GM23248 (cell line): ENCODE measurements at places on chromosomes 6 and 20. TPM values are rescaled to one million over a fixed set of nuclear protein-coding genes. Genes with fewer than 3 reads are reported as not detected.

The VIP gene
- total RNA-seq, result 0.32 TPM in 1 of 2 replicates, not detected in the other

The TSHZ2 gene
- 13.4 and 18.5 TPM in 2 replicates for total RNA-seq

The WFDC10B gene
- not detected in 2 replicates for total RNA-seq

The HLA-DRA gene
- total RNA-seq, result 0.89 TPM in 1 of 2 replicates, not detected in the other

The RHAG gene
- not detected in 2 replicates for total RNA-seq

The MATN4 gene
- not detected in 2 replicates for total RNA-seq

The BMP2 gene
- total RNA-seq, result 0.38 and 0.76 TPM in 2 replicates

DNA sequence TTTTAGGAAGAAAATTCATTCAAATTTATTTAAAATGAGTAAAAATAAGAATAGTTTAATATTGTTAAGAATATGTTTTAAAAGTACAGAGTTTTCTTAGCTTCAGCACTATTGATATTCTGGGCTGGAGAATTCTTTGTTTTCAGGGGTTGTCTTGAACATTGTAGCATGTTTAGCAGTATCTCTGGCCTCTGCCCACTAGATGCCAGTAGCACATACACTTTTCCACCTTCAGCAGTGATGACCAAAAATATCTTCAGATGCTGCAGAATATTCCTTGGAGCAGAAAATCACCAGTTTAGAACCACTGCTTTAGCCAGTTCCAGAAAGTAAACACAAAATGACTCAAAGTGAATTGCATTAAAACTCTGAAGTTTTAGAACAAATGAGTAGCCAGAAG, 19.4 kb upstream of the SDHAF4 start:
- no peaks in the 10 kb centered on the region for H3K36me3 ChIP-seq
- peak; percentile 49 for DNase-seq
- no peak overlapping the region for H3K4me3 ChIP-seq
- no peaks in the 10 kb centered on the region for H3K4me1 ChIP-seq

- H3K27ac ChIP-seq, result no peak overlapping the region
- DNase-seq, result no peak
- H3K27me3 ChIP-seq, result no peaks in the 10 kb centered on the region
- no peaks in the 10 kb centered on the region for H3K36me3 ChIP-seq
Measured at GRCh38 chr6:157758516-157759023, 64.5 kb upstream of the SNX9 start.

DNA sequence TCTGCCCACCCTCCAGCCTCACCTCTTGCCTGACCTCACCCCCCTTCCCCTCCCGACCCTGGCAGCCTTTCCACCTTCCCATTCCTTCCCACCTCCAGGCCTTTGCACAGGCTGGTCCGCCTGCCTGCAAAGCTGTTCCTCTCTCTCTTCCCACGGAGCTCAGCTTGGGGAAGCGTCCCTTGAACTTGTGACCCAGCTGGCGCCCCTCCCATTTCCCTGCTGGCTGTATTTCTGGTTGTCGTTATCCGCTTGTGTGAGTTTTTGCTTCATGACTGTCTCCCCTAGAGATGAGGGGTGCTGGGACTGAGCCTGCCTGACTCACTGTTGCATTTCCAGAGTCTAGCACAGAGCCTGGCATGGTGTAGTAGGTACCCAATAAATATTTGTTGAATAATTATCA, 32.5 kb downstream of the VSTM2L start:
- no peak for DNase-seq
- H3K27me3 ChIP-seq, result no peaks in the 10 kb centered on the region
- no peaks in the 10 kb centered on the region for H3K4me1 ChIP-seq
- H3K4me3 ChIP-seq, result no peak overlapping the region
- H3K36me3 ChIP-seq, result no peaks in the 10 kb centered on the region

- H3K4me3 ChIP-seq, result no peak overlapping the region
- DNase-seq, result no peak
- no peak overlapping the region for H3K27ac ChIP-seq
- H3K36me3 ChIP-seq, result no peaks in the 10 kb centered on the region
- no peaks in the 10 kb centered on the region for H3K4me1 ChIP-seq
- H3K27me3 ChIP-seq, result no peaks in the 10 kb centered on the region
Measured at GRCh38 chr6:166942393-166943168, 13.8 kb downstream of the RNASET2 start.

GRCh38 chr6:160297310-160297709, 38.7 kb upstream of the SLC22A2 start:
- no peaks in the 10 kb centered on the region for H3K4me1 ChIP-seq
- no peak for DNase-seq
- H3K36me3 ChIP-seq, result no peaks in the 10 kb centered on the region
- no peaks in the 10 kb centered on the region for H3K27me3 ChIP-seq
- no peak overlapping the region for H3K4me3 ChIP-seq
- H3K27ac ChIP-seq, result no peak overlapping the region

- no peaks in the 10 kb centered on the region for H3K4me1 ChIP-seq
- H3K36me3 ChIP-seq, result no peaks in the 10 kb centered on the region
- H3K27me3 ChIP-seq, result peaks cover 25% of the 10 kb centered on the region
- H3K4me3 ChIP-seq, result no peak overlapping the region
Measured at GRCh38 chr6:114339706-114340105, 3.1 kb downstream of the HS3ST5 start.

GRCh38 chr6:41712651-41713103, 22.7 kb downstream of the TFEB start:
- H3K27ac ChIP-seq, result no peak overlapping the region
- DNase-seq, result peak; percentile 47
- no peak overlapping the region for H3K4me3 ChIP-seq
- H3K27me3 ChIP-seq, result no peaks in the 10 kb centered on the region

DNA sequence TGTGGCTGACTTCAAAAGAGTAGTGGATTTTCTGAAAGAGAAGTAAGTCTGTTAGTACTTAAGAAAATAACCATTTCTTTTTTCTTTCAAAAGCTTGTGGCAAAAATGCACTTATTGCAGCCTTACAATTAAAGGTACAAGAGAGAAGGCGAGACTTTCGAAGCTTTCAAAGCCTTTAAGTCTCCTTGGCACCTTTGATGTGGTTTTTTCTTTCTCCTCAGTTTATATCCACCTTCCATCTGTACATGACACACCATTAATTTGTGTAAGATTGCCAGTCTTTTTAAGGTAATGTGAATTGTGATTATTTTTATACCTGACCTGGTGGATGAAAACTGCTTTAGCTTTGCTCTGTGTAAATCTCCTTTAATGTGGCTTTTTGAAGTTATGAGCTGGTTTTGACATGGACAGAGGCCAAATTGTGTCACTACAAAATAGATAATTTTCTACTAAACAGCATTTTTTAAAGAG, 466.1 kb downstream of the CDKAL1 start:
- no peaks in the 10 kb centered on the region for H3K27me3 ChIP-seq
- H3K36me3 ChIP-seq, result no peaks in the 10 kb centered on the region
- H3K4me3 ChIP-seq, result no peak overlapping the region
- H3K4me1 ChIP-seq, result peaks cover 20% of the 10 kb centered on the region
- H3K27ac ChIP-seq, result no peak overlapping the region

- DNase-seq, result no peak
- no peaks in the 10 kb centered on the region for H3K36me3 ChIP-seq
- no peaks in the 10 kb centered on the region for H3K27me3 ChIP-seq
- no peak overlapping the region for H3K4me3 ChIP-seq
- no peak overlapping the region for H3K27ac ChIP-seq
- peaks cover 4% of the 10 kb centered on the region; the same call in 1 of the 2 replicates for H3K4me1 ChIP-seq
Measured at GRCh38 chr20:16351415-16351814, 221.8 kb downstream of the KIF16B start.

GRCh38 chr20:528923-529604, 14.5 kb downstream of the CSNK2A1 start:
- peak; percentile 92 for DNase-seq
- H3K4me3 ChIP-seq, result no peak overlapping the region
- peaks cover 19% of the 10 kb centered on the region for H3K36me3 ChIP-seq
- no peaks in the 10 kb centered on the region for H3K27me3 ChIP-seq

DNA sequence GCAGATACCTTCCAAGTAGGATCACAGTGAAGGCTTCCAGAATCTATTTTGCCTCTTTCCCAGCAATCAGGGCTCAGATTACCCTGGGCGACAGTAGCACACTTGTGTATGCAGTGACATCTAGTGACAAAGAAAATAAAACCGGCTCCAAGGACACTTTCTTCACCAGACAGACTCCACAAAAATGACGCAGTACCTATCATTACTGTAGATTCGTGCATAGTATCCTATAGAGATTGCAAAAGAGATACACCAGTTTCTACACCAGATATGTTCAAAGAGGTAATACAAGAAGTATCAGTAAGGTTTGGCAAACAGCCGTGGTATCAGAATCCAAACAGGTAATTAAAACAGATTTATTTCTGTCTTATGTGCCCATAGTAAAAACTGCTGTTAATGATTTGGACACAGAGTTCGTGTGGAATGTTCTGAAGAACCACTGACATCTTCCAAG, 600.4 kb upstream of the JAG1 start:
- H3K27ac ChIP-seq, result no peak overlapping the region
- no peak overlapping the region for H3K4me3 ChIP-seq
- DNase-seq, result peak; percentile 74
- no peaks in the 10 kb centered on the region for H3K4me1 ChIP-seq

- H3K4me3 ChIP-seq, result no peak overlapping the region
- no peak overlapping the region for H3K27ac ChIP-seq
- no peak for DNase-seq
- peaks cover 10% of the 10 kb centered on the region; the same call in 1 of the 2 replicates for H3K4me1 ChIP-seq
- no peaks in the 10 kb centered on the region for H3K36me3 ChIP-seq
Measured at GRCh38 chr6:40754461-40755045, 167.4 kb upstream of the LRFN2 start.

DNA sequence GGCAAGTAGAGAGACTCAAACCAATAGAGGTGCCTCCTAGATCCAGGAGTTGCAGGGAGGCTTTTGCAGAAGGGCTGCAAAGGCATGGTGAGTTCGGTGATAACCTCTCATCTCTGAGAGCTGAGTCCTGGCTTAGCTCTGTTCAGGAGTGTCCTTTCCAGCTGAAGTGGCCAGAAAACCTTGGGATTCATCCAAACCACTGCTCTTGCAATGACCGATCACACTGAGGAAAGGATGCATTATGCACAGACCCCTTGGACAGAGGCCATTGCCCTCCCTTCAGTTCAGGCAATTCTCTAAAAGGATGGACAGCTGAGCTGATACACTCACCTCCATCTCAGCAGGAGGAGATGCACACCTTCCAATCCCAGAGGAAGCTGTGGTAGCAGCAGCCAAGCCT, 158.8 kb upstream of the ENPP5 start:
- H3K27me3 ChIP-seq, result no peaks in the 10 kb centered on the region
- H3K4me3 ChIP-seq, result no peak overlapping the region
- H3K36me3 ChIP-seq, result no peaks in the 10 kb centered on the region
- no peak overlapping the region for H3K27ac ChIP-seq
- DNase-seq, result peak; percentile 47

DNA sequence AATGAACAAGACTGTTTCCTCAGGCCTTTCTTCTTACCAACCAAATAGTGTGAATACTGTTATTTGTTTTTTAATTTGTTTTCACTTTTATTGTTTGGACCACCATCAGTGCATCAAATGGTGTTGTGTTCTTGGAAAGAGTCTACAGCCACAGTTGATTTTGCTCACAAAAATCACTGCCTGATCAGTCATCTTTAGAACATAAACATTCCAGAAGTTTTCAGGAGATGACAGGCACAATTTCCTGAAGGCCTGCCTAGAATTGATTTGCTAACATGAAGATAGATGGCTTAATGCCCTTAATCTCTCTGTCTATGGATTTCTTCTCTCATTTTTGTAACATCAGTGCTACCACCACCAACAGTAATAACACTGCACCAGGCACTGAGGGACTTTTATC, 13.5 kb downstream of the IL22RA2 start:
- no peaks in the 10 kb centered on the region for H3K4me1 ChIP-seq
- H3K27me3 ChIP-seq, result peaks cover 17% of the 10 kb centered on the region; the same call in 1 of the 2 replicates
- no peak overlapping the region for H3K27ac ChIP-seq

DNA sequence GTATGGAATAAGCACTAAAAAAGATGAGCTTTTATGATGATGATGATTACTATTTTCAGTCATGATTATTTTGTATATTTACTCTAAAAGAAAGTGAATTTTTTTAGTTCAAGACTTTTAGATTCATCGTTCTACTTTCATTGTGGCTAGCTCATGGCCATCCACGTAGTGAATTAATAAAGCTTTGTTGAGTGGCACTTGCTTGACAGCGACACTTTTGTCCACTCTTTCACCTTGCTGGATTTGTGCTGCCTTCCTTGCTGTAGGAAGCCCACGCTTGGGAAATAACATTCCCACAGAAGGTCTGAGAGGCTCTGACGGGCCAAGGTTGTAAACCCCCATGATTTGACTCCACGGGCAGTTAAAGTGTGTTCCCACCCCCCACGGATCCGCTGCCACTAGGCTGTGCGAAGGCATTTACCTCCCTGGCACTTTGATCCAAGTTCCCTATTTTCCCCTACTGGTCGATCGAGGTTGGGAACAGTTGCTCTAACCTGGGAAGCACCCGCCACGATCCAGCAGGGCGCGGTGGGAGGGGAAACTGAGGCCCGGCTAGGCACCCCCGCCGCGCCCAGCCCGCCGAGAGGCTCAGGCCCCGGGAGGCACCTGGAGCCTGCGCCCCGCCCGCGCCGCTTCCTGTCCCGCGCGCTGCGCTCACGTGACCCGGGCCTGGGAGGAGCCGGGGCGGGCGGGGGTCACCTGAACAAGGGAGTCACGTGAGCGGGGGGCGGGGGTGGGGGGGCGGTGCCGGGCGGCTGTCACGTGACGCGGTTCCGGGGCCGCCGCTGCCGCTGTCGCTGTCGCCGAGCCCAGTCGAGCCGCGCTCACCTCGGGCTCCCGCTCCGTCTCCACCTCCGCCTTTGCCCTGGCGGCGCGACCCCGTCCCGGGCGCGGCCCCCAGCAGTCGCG, at the start of gene IGF2R:
Gene IGF2R, plus strand, starts transcription at position 788 of the 909 bp plus-strand sequence. CDS start 165 bp downstream, outside the sequence.
- peak; percentile 96 for DNase-seq
- H3K27me3 ChIP-seq, result no peaks in the 10 kb centered on the region
- H3K4me3 ChIP-seq, result peak within 1 kb of the TSS; percentile 81
- H3K4me1 ChIP-seq, result peaks cover 9% of the 10 kb centered on the region
- peak within 1 kb of the TSS; percentile 36 for H3K27ac ChIP-seq

DNA sequence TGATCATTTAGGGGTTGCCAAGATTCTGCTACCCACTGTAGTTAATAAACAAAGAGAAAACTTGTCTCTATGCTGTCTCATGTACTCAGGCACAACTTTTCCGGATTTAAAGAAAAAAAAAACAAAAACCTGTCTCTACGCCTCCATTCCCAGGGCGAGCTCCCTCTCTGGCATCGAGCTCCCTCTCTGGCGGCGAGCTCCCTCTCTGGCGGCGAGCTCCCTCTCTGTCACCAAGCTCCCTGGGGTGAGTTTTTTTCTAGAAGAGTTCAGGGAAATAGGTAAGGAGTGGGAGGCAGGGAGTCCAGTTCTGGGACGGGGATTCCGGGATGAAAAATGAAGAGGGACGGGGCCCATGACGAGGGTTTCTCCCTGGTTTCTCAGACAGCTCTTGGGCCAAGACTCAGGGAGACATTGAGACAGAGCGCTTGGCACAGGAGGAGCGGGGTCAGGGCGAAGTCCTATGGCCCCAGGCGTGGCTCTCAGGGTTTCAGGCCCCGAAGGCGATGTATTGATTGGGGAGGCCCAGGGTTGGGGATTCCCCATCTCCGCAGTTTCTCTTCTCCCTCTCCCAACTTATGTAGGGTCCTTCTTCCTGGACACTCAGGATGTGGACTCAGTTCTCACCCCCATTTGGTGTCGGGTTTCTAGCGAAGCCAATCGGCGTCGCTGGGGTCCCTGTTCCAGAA, 16.5 kb upstream of the HLA-A start:
- DNase-seq, result peak; percentile 56
- H3K36me3 ChIP-seq, result no peaks in the 10 kb centered on the region
- H3K4me1 ChIP-seq, result no peaks in the 10 kb centered on the region; the same call in 1 of the 2 replicates
- peak overlapping the region; percentile 75 for H3K27ac ChIP-seq

- H3K4me1 ChIP-seq, result no peaks in the 10 kb centered on the region
- H3K36me3 ChIP-seq, result no peaks in the 10 kb centered on the region
Measured at GRCh38 chr20:10798811-10799210, 125.0 kb upstream of the JAG1 start.
